Kidney (tissue), 22 donors: ENCODE measurements at places on chromosomes 13 and 19. TPM values are rescaled to one million over a fixed set of nuclear protein-coding genes. Genes with fewer than 3 reads are reported as not detected.

DNA sequence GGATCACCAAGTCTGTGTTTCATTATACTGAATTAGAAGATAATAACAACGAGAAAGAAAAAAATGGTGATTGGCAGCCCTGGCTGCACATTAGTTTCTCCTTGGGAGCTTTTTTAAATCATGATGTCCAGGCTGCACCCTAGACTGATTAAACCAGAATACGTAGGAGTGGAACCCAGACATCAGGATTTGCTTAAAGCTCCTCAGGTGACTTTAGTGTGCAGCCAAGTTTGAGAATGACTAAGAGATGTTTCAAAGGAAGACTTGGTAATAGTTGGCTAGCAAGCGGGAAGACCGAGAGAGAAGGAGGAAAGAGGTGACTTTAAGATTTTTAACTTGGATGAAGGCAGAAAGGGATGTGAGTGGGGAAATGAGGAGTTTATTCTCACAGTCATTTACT, 71.4 kb upstream of the SERP2 start:
- DNase-seq = no peak

- no peak for DNase-seq
These were observed 88.0 kb downstream of the TBC1D4 start for GRCh38 chr13:75393839-75394520.

The GAPDHS gene
- total RNA-seq = not detected

- no peak for DNase-seq
These were observed 40.4 kb downstream of the ZNF146 start for GRCh38 chr19:36255316-36255715.

The TPTE2 gene
- 0.16 TPM for total RNA-seq

The CASP14 gene
- 0.16 TPM for total RNA-seq

The SLITRK5 gene
- 0.09 TPM for total RNA-seq

GRCh38 chr13:109989155-109989554, 202.8 kb upstream of the IRS2 start:
- DNase-seq = no peak

The CCDC169 gene
- total RNA-seq = 1.5 TPM

The LILRB3 gene
- 10.0 TPM for total RNA-seq

GRCh38 chr19:2327773-2328400, 499 bp downstream of the LSM7 start:
- DNase-seq = no peak

DNA sequence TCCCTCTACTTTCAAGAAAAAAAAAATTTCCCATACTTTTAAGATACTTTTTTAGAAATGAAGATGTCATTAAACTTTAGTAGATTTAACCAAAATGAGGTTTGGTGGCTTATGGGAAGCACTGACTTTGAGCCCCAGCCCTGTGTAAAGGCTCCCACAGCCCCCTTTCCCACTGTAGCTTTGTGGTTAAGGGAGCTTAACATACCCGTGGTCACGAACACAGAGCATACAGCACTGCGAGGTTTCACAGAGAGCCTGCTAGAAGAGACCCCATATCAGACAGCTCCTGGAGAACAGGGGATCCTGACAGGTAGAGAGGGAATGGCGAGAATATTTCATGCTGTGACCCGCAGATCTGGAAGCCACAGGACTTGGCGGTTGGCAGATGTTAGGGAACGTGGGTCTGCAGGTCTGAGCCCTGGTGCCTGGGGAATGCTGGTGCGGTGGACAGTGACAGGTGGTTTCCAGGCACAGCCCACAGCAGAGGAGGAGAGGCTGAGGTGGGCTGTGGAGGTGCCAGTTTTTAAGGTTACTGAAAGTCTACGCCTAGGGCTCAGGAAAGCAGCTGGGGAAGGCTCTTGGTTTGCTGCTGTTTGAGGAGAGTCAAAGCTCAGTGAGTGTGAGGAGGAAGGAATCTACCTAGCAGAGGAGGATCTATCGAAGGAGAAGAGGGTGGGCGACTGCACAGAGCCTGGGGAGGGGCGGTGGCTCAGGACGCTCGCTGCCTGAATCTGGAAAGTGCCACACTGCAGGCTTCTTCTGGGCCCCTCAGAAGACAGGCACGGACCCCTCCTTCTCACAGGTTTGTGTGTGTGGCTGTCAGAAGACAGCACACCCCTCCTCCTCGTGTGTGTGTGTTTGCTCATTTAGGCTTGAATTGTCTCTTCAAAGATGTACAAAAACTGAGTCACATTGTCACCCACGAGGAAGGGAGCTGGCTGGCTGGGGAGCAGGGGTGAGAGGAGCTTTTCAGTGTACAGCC, 49.9 kb downstream of the SLC7A9 start:
- no peak for DNase-seq

GRCh38 chr19:51145916-51146493, 3.9 kb downstream of the SIGLEC7 start:
- DNase-seq = no peak

- DNase-seq = no peak
These were observed 22.4 kb upstream of the RNF113B start for GRCh38 chr13:98199480-98199879.

- DNase-seq = peak; percentile 78
These were observed at the start of gene PVR for GRCh38 chr19:44643605-44644401. Gene PVR (plus strand): TSS chr19:44643910. CDS start chr19:44644097, 187 bp downstream.

- no peak for DNase-seq
These were observed 4.5 kb downstream of the CAPS start for GRCh38 chr19:5918463-5919079.

The PCDH20 gene
- 3.0 TPM for total RNA-seq

DNA sequence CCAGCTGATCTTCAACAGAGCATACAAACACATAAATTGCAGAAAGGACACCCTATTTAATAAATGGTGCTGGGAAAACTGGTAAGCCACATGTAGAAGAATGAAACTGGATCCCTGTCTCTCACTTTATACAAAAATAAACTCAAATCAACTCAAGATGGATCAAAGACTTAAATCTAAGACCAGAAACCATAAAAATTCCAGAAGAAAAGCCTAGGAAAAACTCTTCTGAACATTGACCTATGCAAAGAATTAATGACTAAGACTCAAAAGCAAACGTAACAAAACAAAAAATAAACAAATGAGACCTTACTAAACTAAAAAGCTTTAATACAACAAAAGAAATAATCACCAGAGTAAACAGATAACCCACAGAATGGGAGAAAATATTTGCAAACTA, 74.5 kb upstream of the ABCC4 start:
- DNase-seq = no peak

The ZNF792 gene
- 9.1 TPM for total RNA-seq

The PEAK3 gene
- 2.1 TPM for total RNA-seq

DNA sequence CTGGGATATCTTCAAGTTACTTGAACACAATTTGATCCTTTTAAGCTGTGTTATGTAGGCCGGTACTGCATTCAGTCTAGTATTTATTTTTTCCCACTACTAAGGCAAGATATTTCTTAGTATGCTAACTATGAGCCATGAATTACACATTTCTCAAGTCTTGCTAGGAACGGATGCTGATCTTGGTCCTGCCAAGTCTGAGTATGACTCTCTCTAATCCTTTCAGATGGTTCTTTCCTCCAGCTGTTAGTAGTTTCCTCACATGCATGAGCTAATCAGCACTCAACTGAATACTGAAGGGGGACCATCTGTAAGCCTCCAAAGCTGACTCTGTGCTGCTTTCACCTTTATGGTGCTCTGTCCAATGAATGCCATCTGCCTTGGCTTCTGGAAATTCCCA, 460.3 kb downstream of the KCTD12 start:
- no peak for DNase-seq
